Activated T-helper 2 cell treated with anti-CD3 and anti-CD28 coated beads, Interferon-gamma antibody, Interleukin-2, Interleukin-4, amounts not matched to agents 10 μg/mL and 5 μg/mL and 100 μg/mL, durations not matched to agents 14 hours and 24 hours and 36 hours (primary cell): ENCODE measurements at places on chromosomes 6 and 20. TPM values are rescaled to one million over a fixed set of nuclear protein-coding genes. Genes with fewer than 3 reads are reported as not detected.

DNA sequence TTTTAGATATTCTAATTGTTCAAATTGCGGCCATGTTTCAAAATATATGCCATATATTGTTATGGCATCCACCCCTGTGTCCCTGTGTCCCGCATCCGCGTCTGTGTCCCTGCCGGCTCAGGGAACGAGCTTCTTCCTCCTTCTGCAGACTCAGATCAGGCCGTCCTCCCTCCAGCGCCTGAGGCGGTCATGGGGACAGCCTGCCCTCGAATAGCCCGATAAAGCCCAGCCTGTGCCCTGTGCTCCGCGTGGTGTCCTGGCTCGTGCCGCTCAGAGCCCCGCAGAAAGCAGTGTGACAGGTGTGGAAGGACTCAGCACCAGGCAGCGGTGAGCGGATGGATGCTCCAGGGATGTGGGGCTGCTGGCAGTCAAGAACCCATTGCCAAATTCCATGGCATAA is 663.4 kb upstream of the DEFB115 start:
- H3K4me1 ChIP-seq = no peaks in the 10 kb centered on the region
- no peak overlapping the region for H3K4me3 ChIP-seq
- no peak for DNase-seq
- H3K36me3 ChIP-seq = no peaks in the 10 kb centered on the region
- no peaks in the 10 kb centered on the region for H3K27me3 ChIP-seq

DNA sequence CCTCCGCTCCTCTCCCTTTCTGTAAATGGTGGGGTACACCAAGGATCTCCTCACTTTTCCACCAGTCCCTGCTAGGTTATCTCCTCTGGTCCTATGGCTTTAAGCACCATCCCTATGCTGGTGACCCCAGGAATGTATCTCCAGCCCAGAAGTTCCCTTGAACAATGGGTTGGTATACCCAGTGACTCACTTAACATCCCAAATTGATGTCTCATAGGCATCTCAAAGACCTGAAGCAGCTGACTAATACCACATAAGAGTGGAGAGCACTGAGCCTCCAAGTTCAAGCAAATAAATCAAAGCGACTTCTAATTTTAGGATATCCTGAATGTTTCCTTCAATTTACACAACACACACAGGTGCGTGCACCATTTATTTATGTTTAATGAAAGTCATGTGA is 48.3 kb downstream of the ADGRF1 start:
- H3K4me1 ChIP-seq = no peaks in the 10 kb centered on the region
- peaks cover 2% of the 10 kb centered on the region for H3K27me3 ChIP-seq
- H3K4me3 ChIP-seq = no peak overlapping the region
- no peak for DNase-seq
- H3K27ac ChIP-seq = no peak overlapping the region

Gene CTCFL
- not detected in 2 replicates for total RNA-seq

Gene RIMS4
- total RNA-seq = not detected in 2 replicates

GRCh38 chr20:16541226-16541625 is 32.0 kb downstream of the KIF16B start:
- H3K4me3 ChIP-seq = no peak overlapping the region
- no peak overlapping the region for H3K27ac ChIP-seq
- H3K27me3 ChIP-seq = no peaks in the 10 kb centered on the region
- no peaks in the 10 kb centered on the region for H3K36me3 ChIP-seq
- DNase-seq = no peak
- peaks cover 4% of the 10 kb centered on the region for H3K4me1 ChIP-seq

- no peaks in the 10 kb centered on the region for H3K36me3 ChIP-seq
- no peak overlapping the region for H3K27ac ChIP-seq
- H3K27me3 ChIP-seq = peaks cover 2% of the 10 kb centered on the region
- peaks cover 7% of the 10 kb centered on the region for H3K4me1 ChIP-seq
- no peak overlapping the region for H3K4me3 ChIP-seq
Measured at GRCh38 chr6:167152862-167153261, 4.9 kb downstream of the GPR31 start.

- no peaks in the 10 kb centered on the region for H3K4me1 ChIP-seq
- H3K27me3 ChIP-seq = no peaks in the 10 kb centered on the region
- peak; percentile 57 for DNase-seq
- no peak overlapping the region for H3K27ac ChIP-seq
Measured at GRCh38 chr6:89610149-89610642, 28.4 kb downstream of the LYRM2 start.

DNA sequence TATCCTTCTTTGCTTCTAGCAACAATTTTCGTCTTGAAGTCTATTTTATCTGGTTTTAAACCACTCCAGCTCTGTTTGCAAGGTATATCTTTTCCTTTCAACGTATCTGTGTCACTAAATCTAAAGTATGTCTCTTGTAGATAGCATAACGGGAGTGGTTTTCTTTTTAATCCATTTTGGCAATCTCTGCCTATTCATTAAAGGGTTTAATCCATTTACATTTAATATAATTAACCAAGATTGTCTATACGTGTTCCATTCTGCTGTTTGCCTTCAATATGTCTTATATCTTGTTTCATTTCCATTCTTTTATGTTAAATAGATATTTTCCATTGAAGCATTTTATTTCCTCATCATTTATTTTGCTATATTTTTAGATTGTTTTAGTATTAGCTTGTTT is 587.9 kb downstream of the C6orf118 start:
- H3K4me3 ChIP-seq = no peak overlapping the region
- H3K4me1 ChIP-seq = no peaks in the 10 kb centered on the region
- DNase-seq = no peak
- no peak overlapping the region for H3K27ac ChIP-seq
- H3K27me3 ChIP-seq = no peaks in the 10 kb centered on the region

Gene ABHD16B
- 0.16 TPM in 1 of 2 replicates, not detected in the other for total RNA-seq

Gene HLA-DRB5
- 10.6 and 12.6 TPM in 2 replicates for total RNA-seq

GRCh38 chr6:39088331-39088730 is 26.7 kb downstream of the SAYSD1 start:
- H3K27ac ChIP-seq = no peak overlapping the region
- H3K4me1 ChIP-seq = peaks cover 34% of the 10 kb centered on the region
- peaks cover 54% of the 10 kb centered on the region for H3K27me3 ChIP-seq
- H3K36me3 ChIP-seq = no peaks in the 10 kb centered on the region
- DNase-seq = no peak

Gene NOL7
- total RNA-seq = 82.5 and 84.1 TPM in 2 replicates

Gene SPATA25
- 0.60 and 1.1 TPM in 2 replicates for total RNA-seq

GRCh38 chr6:156597095-156597494 is 180.1 kb upstream of the ARID1B start:
- H3K4me3 ChIP-seq = no peak overlapping the region
- H3K27ac ChIP-seq = no peak overlapping the region
- DNase-seq = no peak
- no peaks in the 10 kb centered on the region for H3K4me1 ChIP-seq
- no peaks in the 10 kb centered on the region for H3K36me3 ChIP-seq
- peaks cover 7% of the 10 kb centered on the region for H3K27me3 ChIP-seq

DNA sequence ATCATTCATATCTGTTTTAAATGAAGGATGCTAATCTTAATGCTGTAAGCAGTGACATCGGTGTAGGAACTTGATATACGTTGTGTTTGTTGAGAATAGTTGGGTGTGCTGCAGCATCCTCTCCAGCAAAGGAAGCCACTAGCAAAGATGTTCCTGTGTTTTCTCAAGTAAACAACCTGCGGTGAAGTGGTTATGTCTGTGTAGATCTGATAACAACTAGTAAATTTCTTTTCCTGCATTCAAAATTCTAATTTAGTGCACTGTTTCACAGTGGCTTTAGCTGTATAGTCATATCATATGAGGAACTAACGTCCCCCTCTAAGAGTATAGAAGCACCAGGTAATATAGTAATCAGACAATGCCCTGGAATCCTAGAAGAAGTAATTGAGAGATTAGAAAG is 38.7 kb downstream of the NCOA7 start:
- no peaks in the 10 kb centered on the region for H3K27me3 ChIP-seq
- H3K4me1 ChIP-seq = peaks cover 61% of the 10 kb centered on the region
- no peak overlapping the region for H3K4me3 ChIP-seq
- H3K36me3 ChIP-seq = peaks cover 22% of the 10 kb centered on the region

GRCh38 chr6:100281471-100281901 is 183.2 kb downstream of the SIM1 start:
- H3K27ac ChIP-seq = no peak overlapping the region
- peaks cover 8% of the 10 kb centered on the region for H3K4me1 ChIP-seq
- no peak for DNase-seq
- H3K27me3 ChIP-seq = peaks cover 28% of the 10 kb centered on the region
- no peaks in the 10 kb centered on the region for H3K36me3 ChIP-seq

Gene DNMT3B
- total RNA-seq = 2.8 and 3.4 TPM in 2 replicates

Gene CDSN
- not detected in 2 replicates for total RNA-seq

DNA sequence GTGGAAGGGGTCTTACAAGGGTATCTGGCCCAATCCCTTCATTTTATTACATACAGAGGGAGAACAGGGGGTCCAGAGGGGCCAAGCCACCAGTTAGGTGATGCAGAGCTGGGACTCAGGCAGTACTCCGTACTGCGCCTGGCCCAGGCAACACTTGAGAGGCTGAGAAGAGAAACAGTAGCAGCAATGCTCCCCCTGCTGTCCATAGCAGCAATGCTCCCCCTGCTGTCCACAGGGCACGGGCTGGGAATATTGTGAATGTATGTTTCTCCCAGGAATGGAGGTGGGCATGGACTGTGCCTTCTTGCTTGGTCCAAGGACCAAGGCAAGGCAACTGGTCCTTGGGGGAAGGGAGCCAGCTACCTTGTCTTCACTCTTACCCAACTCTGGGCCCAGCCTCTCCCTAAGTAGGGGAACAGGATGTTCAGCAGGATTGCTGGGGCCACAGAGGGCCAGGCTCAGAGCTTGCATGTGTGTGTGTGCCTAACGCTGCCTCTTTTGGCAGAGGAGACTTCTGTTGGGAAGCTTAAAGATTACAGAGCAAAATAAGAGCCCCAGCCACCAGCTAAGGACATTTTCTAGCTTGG is 14.8 kb upstream of the FAM83C start:
- H3K27ac ChIP-seq = peak overlapping the region; percentile 93
- peak; percentile 26 for DNase-seq
- H3K4me3 ChIP-seq = no peak overlapping the region

GRCh38 chr6:146859795-146860495 is 261.2 kb downstream of the ADGB start:
- no peaks in the 10 kb centered on the region for H3K27me3 ChIP-seq
- no peaks in the 10 kb centered on the region for H3K36me3 ChIP-seq
- H3K27ac ChIP-seq = no peak overlapping the region
- H3K4me1 ChIP-seq = peaks cover 25% of the 10 kb centered on the region
- H3K4me3 ChIP-seq = no peak overlapping the region

GRCh38 chr6:169132352-169132940 is 121.2 kb downstream of the THBS2 start:
- H3K27me3 ChIP-seq = peaks cover 7% of the 10 kb centered on the region
- no peak overlapping the region for H3K4me3 ChIP-seq
- no peak overlapping the region for H3K27ac ChIP-seq
- no peak for DNase-seq
- H3K4me1 ChIP-seq = no peaks in the 10 kb centered on the region
- no peaks in the 10 kb centered on the region for H3K36me3 ChIP-seq

GRCh38 chr6:33757906-33758305 is 11.2 kb upstream of the IP6K3 start:
- H3K27ac ChIP-seq = no peak overlapping the region
- H3K27me3 ChIP-seq = no peaks in the 10 kb centered on the region
- DNase-seq = no peak
- H3K4me3 ChIP-seq = no peak overlapping the region

- peaks cover 5% of the 10 kb centered on the region for H3K36me3 ChIP-seq
- DNase-seq = no peak
- no peak overlapping the region for H3K4me3 ChIP-seq
- peaks cover 24% of the 10 kb centered on the region for H3K4me1 ChIP-seq
- no peaks in the 10 kb centered on the region for H3K27me3 ChIP-seq
Measured at GRCh38 chr6:163438940-163439335, 24.4 kb downstream of the QKI start.

DNA sequence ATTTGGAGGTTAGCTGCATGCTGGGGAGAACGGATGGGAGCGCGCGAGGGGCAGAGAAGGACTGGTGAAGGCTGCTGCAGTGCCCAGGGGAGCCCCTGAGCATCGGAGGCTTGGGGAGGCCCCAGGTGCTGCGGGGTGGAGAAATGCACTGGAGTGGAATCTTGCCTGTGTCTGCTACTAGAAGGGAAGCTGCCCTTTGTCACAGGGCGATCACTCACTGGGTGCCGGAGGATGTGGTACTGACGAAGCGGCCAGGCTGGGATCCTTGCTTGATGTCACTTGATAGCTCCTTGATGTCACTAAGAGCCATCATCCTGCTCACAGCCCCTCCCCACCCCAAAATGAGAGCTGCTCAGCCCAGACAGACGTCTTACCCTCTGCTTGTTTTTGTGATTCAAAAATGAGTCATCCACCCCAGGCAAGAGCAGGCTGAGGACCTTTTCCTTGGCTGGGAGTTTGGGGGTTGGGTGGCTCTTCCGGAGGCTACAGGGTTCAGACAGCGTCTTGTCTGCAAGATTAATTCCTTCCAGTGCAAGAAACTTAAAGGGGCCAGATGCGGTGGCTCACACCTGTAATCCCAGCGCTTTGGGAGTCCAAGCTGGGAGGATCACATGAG is 62.6 kb upstream of the PMEPA1 start:
- peaks cover 16% of the 10 kb centered on the region for H3K27me3 ChIP-seq
- H3K4me1 ChIP-seq = peaks cover 10% of the 10 kb centered on the region
- no peak overlapping the region for H3K27ac ChIP-seq
- DNase-seq = peak; percentile 10

Gene NR2E1
- total RNA-seq = not detected in 2 replicates

Gene TSPO2
- not detected in 2 replicates for total RNA-seq

DNA sequence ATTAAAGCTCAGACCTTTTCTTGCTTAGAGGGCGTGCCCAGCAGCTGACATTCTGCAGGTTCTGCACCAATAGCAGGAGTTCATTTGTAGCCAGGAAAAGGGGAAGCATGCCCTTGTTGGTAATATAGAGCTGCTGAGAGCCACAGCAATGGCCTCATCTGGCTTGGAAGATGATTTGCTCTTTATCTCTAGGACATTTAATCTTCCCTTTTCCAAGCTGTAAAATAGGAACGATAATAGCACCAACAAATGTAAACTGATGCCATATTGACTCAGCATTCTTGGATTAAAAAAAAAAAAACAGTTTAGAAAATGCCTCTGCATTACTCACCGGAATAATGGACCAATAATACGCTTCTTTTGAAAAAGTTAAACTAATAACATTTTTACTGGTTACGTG is 93.4 kb upstream of the SLC2A12 start:
- no peaks in the 10 kb centered on the region for H3K4me1 ChIP-seq
- DNase-seq = no peak
- H3K27me3 ChIP-seq = peaks cover 4% of the 10 kb centered on the region
- H3K27ac ChIP-seq = no peak overlapping the region

GRCh38 chr20:53679597-53680309 is 86.1 kb upstream of the ZNF217 start:
- peaks cover 26% of the 10 kb centered on the region for H3K4me1 ChIP-seq
- no peak overlapping the region for H3K4me3 ChIP-seq
- no peak for DNase-seq

Gene IL17F
- not detected in 2 replicates for total RNA-seq

GRCh38 chr20:38692436-38693411 is 31.6 kb upstream of the SLC32A1 start:
- peak; percentile 13 for DNase-seq
- H3K27ac ChIP-seq = no peak overlapping the region
- no peak overlapping the region for H3K4me3 ChIP-seq
- H3K4me1 ChIP-seq = no peaks in the 10 kb centered on the region
- no peaks in the 10 kb centered on the region for H3K36me3 ChIP-seq

GRCh38 chr6:68868646-68869045 is 233.6 kb downstream of the ADGRB3 start:
- H3K27me3 ChIP-seq = no peaks in the 10 kb centered on the region
- no peaks in the 10 kb centered on the region for H3K4me1 ChIP-seq
- no peak for DNase-seq

GRCh38 chr6:129501740-129502660 is 208.0 kb downstream of the ARHGAP18 start:
- no peaks in the 10 kb centered on the region for H3K27me3 ChIP-seq
- no peak overlapping the region for H3K4me3 ChIP-seq
- no peak for DNase-seq
- H3K27ac ChIP-seq = no peak overlapping the region
- no peaks in the 10 kb centered on the region for H3K36me3 ChIP-seq

Gene THEMIS
- total RNA-seq = 10.2 and 10.3 TPM in 2 replicates

- H3K4me1 ChIP-seq = peaks cover 29% of the 10 kb centered on the region
- H3K4me3 ChIP-seq = no peak overlapping the region
- DNase-seq = no peak
Measured at GRCh38 chr6:42281570-42281969, 63.9 kb upstream of the MRPS10 start.

Gene GSTA3
- total RNA-seq = not detected in 2 replicates
